Left lung (tissue), 14 donors: ENCODE measurements at places on chromosomes 3 and 15.

DNA sequence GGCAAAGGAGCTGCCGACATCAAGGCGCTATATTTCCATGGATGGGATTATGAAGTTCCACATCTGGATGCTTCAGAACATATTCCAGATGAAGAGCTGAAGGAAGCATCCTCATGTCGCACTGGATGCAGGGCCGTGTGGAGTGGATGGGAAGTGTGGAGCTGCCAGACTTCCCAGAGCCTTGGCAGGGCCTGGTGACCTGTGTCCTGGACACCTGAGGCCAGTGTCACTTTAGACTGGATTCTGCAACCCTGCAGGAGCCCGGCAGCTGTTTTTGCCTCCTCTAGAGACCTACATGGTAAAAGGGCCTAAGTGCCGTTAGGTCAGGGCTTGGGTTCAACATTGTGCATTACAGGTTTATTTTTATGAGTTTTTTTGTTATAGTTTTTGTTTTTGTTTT, 11.3 kb upstream of the XYLB start:
- no peak for DNase-seq

DNA sequence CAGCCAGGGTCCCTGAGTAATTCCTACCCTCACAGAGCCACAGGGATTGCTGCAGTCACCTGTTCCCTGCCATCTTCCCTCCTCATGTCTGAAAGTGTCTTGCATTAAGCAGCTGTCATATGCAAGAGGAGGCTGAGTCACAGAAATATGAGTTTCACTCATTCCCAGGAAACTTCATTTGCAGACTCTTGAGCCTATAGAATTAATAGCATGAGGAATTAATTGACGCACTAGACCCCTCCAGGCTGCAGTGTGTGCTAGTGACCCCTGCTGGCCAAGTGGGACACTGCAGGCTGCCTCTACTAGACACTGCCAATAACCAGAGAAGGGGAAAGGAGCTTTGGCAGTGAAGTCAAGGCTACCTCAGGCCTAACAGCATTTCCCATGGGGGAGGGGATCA, 50.6 kb upstream of the SLC6A1 start:
- no peak for DNase-seq

- DNase-seq = no peak
Observed at GRCh38 chr3:131285456-131285855, 96.1 kb upstream of the NUDT16 start.

DNA sequence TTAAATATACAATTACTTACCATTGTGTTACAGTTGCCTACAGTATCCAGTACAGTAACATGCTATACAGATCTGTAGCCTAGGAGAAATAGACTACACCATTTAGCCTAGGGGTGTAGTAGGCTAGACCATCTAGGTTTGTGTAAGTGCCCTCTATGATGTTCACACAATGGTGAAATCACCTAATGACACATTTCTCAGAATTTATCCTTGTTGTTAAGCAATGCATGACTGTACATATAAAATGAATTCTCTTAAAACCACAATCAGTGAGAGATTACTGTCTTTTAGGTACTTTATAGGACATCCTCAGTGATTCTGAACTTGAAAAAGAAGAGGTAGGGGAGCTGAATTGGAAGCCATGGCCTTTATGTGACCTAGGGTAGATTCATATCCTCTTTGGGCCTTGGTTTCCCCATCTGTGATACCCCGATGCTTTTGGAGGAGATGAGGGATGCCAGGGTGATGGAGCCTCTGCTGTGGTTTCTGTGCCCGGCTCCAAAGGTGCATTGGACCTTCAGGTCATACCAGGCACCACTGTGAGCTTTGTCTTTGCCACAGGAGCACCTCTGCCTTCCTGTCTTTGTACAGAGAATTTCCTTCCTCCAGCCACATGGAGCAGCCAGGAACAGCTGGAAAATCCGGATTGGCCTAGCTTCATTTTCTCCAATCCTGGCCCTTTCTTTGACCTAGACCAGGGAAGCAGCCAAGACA, 51.9 kb upstream of the FLNB start:
- no peak for DNase-seq
